ENCODE measurements at places on chromosomes 12 and 14.

DNA sequence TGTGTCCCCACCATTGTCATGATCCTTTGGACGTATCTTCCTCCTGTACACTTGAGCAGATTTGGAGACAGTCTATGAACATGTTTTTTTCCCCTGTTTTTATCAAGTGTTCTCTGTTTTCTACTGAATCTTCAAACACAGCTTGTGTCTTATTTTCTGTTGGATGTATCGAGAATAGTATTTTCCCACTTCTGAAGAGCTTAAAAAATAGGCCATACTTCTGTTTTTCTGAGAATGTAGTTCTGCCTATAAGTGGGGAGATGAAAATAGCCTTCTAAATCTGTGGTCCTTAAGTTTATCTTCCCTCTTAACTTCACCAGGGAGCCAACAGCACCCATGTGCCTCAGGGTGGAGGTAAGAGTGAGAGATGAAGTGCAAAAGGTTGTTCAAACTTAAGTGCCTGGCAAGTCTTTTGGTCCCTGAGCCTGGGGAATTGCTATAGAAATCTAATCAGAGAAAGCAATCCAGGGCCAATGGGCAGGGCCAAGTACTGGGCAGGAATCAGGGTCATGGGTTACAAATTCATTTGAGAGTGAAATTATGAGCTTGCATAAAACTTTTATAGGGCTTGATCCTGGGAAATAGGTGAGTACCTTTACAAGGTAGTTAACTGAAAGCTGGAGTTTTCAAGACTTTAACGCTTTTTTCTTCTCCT is 58.9 kb downstream of the ARF6 start:
- no peak for DNase-seq

DNA sequence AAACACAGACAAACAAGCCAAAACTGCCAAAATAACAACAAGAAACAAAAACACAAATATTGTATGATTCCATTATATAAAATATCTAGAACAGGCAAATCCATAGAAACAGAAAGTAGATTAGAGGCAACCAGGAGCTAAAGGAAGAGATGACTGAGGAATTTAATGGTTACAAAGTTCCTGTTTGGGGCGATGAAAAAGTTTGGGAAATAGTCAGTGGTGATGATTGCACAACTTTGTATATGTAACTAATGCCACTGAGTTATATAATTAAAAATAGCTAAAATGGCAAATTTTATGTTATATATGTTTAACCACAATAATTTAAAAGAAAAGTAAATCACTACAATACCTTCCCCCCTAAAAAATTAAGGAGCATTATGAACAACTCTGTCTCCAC is 24.5 kb downstream of the GNPTAB start:
- DNase-seq: no peak

- DNase-seq: no peak
These were observed 122.1 kb upstream of the PTPRB start for GRCh38 chr12:70759161-70759918.

GRCh38 chr12:2376908-2377657 is 324.3 kb downstream of the CACNA1C start:
- DNase-seq: no peak

DNA sequence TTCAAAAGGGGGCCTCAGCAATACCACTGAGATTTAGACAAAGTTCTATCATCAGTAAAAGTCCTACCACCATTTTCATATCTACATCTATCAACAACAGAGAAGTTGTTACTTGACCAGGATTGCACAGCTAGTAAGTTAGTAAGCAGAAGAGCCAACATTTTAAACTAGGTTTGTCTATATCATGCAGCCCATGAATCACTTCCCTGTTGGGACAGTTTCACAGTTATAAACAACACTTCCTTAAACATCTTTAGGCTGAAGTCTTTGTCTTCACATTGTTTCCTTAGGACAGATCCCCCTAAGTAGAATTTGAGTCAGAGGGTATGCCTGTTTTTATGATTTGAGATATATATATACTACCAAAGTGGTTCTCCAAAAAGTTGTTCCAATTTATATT is 68.5 kb downstream of the DAO start:
- no peak for DNase-seq

- DNase-seq: no peak
These were observed 116.2 kb upstream of the FRMD6 start for GRCh38 chr14:51535443-51536044.

- DNase-seq: no peak
These were observed 78.8 kb downstream of the TMCC3 start for GRCh38 chr12:94571556-94571955.

DNA sequence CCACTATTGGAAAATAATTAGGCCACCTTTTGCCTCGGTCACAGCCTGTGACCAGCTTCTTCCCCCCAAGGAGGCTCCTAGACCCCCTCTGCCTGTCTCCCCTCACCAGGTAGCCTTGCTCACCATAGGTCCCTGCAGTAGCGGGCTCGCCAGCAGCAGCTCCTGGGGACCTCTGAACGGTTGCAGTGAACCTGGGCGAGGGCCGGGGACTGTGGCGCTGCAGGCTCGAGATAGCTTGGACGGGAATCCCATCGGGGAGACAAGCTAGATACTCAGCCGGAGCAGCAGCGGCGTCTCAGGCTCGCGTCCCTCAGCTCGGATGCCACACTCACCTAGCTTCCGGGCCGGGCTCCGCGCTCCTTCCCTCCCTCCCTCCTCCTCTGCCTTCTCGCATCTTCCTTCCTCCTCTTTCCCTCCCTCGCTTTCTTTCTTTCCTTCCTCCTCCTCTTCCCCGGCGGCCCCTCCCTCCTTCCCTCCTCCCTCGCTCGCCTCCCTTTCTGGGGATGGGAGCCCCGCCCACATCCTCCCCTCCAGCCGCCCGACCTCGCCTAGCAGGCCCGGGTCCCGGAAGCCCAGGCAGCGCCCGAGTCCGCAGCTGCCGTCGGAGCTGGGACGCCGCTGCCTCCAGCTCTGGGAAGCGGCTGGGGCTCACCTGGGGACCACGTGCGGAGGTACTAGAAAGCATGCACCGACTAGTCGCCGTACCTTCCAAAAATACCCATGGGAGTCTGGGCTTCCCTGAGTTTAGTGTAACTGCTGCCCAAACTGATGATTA is at the start of gene BMP4:
BMP4 (minus strand) TSS at position 399 of the 775 bp plus-strand sequence. CDS start 4,603 bp downstream, outside the sequence.
- no peak for DNase-seq
